M059J (cell line): ENCODE measurements at places on chromosomes 16 and 17. TPM values are rescaled to one million over a fixed set of nuclear protein-coding genes. Genes with fewer than 3 reads are reported as not detected.

MYH2 gene
- not detected in 2 replicates for total RNA-seq

ZNF48 gene
- 5.9 and 10.6 TPM in 2 replicates for total RNA-seq

ALOX12B gene
- total RNA-seq: not detected in 2 replicates

DNAJA2 gene
- 70.3 and 93.1 TPM in 2 replicates for total RNA-seq

ZDHHC1 gene
- 2.0 and 2.3 TPM in 2 replicates for total RNA-seq

POLDIP2 gene
- total RNA-seq: 119 and 121 TPM in 2 replicates

GJD3 gene
- total RNA-seq: not detected in 2 replicates

CBFA2T3 gene
- total RNA-seq: not detected in 2 replicates

CLDN7 gene
- total RNA-seq: 0.10 and 2.4 TPM in 2 replicates

RUNDC1 gene
- total RNA-seq: 5.7 and 11.4 TPM in 2 replicates

ACSM3 gene
- total RNA-seq: 0.81 and 2.5 TPM in 2 replicates

SYCE1L gene
- total RNA-seq: 0.39 TPM in 1 of 2 replicates, not detected in the other

ZKSCAN2 gene
- total RNA-seq: 4.5 and 4.9 TPM in 2 replicates

ASPA gene
- total RNA-seq: not detected in 2 replicates

DPEP2NB gene
- total RNA-seq: not detected in 2 replicates

FBXW10B gene
- total RNA-seq: 0.30 TPM in 1 of 2 replicates, not detected in the other

ZNF597 gene
- total RNA-seq: 3.4 and 4.9 TPM in 2 replicates

NOMO2 gene
- total RNA-seq: 136 and 209 TPM in 2 replicates

KRTAP17-1 gene
- total RNA-seq: not detected in 2 replicates

RNF43 gene
- total RNA-seq: 0.17 TPM in 1 of 2 replicates, not detected in the other

CES5A gene
- not detected in 2 replicates for total RNA-seq

TPSD1 gene
- not detected in 2 replicates for total RNA-seq

PEMT gene
- total RNA-seq: 41.5 and 56.8 TPM in 2 replicates

CLEC10A gene
- total RNA-seq: not detected in 2 replicates

ZNF821 gene
- 12.9 and 13.8 TPM in 2 replicates for total RNA-seq

KRTAP9-4 gene
- total RNA-seq: not detected in 2 replicates

GJC1 gene
- total RNA-seq: 7.6 and 19.5 TPM in 2 replicates

RASL10B gene
- total RNA-seq: 0.71 and 0.89 TPM in 2 replicates

ACSM2A gene
- total RNA-seq: not detected in 2 replicates

STH gene
- total RNA-seq: not detected in 2 replicates

COPRS gene
- total RNA-seq: 206 and 234 TPM in 2 replicates

VWA3A gene
- total RNA-seq: not detected in 2 replicates

CD300LF gene
- not detected in 2 replicates for total RNA-seq

OTOP3 gene
- total RNA-seq: not detected in 2 replicates

CD300LB gene
- not detected in 2 replicates for total RNA-seq

PHF23 gene
- total RNA-seq: 49.6 and 53.3 TPM in 2 replicates

EVPL gene
- not detected in 2 replicates for total RNA-seq

MRPL27 gene
- 89.9 and 119 TPM in 2 replicates for total RNA-seq

AOC2 gene
- not detected in 2 replicates for total RNA-seq

NAGLU gene
- 19.3 and 27.8 TPM in 2 replicates for total RNA-seq

KCNG4 gene
- not detected in 2 replicates for total RNA-seq

TNFRSF13B gene
- not detected in 2 replicates for total RNA-seq

METTL26 gene
- total RNA-seq: 150 and 177 TPM in 2 replicates

AKTIP gene
- 22.4 and 35.6 TPM in 2 replicates for total RNA-seq

ADGRG1 gene
- 16.2 and 20.6 TPM in 2 replicates for total RNA-seq

TEKT5 gene
- total RNA-seq: 1.4 TPM in 1 of 2 replicates, not detected in the other

LDHD gene
- total RNA-seq: 0.42 TPM in 2 replicates

HAP1 gene
- 0.05 and 0.07 TPM in 2 replicates for total RNA-seq

FAM234A gene
- 166 and 215 TPM in 2 replicates for total RNA-seq

OTOP2 gene
- not detected in 2 replicates for total RNA-seq

PALB2 gene
- 14.4 and 16.1 TPM in 2 replicates for total RNA-seq

ARHGAP27 gene
- total RNA-seq: 0.91 and 3.3 TPM in 2 replicates
